ENCODE measurements at places on chromosomes 4 and X.

- DNase-seq, result no peak
These were observed 72.0 kb downstream of the FAT1 start for GRCh38 chr4:186651624-186652023.

GRCh38 chr4:168598191-168598590, 101.3 kb downstream of the PALLD start:
- DNase-seq, result no peak

DNA sequence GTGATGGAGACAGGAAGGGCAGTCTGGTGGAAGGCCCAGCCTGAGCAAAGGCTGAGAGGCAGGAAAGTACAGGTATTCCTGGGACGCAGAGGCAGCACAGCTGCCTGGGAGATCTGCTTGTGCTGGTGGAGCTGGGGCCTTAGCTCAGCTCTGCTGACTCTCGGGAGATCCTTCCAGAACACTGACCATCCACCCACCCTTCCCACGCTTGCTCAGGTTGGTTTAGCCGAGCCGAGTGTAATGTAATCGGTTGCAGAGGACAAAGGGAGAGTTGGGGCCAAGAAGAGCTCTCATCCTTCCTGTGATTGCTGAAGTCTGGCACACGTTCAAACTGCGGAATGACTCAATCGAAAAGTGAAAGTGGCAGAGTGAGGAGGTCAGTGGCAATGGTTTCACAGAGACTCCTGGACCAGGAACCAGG, 43.1 kb upstream of the GPR78 start:
- no peak for DNase-seq

DNA sequence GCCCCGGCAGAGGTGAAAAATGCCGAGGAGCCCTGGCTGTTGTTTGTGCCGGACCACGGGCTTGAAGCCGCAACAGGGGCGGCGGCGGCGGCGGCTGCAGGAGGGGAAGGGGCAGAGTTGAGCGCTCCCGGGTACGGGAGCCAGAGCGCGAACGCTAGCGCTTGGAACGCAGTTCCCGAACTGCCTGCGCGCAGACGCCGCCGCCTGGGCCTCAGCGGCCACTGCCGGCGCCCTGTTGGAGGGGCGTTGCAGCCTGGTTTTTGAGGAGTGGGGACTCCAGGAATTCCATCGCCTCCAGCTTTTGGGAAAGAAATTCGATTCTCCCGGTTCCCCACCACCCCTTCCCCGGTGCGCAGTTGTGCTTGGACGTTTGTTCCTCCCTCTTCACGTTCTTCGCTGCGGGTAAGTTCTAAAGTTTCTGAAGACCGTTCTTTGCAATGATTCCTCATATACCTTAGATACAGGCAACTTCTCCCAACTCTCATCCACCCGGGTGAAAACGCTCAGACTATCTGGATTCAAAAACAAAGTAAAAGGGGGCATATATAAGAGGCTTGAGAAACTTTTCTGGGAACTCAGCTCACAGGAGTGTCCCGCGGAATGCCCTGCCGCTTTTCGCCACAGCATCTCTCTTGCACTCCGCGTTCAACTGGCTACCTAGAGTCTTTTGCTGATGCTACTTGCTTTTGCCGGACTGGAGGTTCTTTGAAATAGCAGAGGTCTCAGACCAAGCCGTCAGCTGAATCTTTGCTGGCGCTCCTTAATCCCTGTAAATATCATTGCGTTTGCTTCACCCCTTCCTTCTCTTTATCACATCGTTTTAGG, 1.0 kb downstream of the FAT4 start:
- DNase-seq, result no peak

DNA sequence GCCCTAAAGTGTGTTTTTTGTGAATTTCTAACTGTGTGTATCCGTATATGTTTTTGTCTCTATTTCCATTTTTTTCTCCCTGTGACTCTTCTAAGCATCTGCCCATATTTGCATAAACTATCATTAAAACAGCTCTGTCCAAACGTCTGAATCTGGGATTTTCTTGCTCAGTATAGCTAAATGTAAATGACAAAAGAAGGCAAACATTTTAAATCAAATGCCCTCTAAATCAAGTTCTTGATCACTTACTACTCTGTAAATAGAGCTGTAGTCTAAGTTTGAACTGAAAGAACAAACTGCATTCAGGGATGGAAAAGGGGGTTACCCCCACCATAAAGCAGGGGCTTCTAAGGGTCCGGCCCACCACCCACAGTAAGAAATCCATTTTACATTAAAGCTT, 432.0 kb upstream of the FAM241A start:
- no peak for DNase-seq

DNA sequence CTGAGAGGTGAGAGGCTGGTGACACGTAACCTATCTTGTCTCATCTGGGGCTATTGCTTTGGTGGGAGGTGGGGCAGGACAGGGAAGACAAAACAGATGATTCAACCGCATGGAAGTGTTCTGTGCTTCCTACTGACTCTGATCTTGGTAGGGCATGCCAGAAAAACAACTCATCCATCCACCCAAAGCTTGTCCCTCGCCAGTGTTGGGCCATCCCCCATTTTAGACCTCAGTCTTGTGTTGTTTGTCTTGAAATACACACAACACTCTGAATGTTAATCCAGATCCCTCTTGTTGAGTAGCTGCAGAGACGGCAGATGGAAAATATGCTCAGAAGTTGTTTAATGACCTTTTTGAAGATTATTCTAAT, 377 bp downstream of the CHRNA9 start:
- no peak for DNase-seq

DNA sequence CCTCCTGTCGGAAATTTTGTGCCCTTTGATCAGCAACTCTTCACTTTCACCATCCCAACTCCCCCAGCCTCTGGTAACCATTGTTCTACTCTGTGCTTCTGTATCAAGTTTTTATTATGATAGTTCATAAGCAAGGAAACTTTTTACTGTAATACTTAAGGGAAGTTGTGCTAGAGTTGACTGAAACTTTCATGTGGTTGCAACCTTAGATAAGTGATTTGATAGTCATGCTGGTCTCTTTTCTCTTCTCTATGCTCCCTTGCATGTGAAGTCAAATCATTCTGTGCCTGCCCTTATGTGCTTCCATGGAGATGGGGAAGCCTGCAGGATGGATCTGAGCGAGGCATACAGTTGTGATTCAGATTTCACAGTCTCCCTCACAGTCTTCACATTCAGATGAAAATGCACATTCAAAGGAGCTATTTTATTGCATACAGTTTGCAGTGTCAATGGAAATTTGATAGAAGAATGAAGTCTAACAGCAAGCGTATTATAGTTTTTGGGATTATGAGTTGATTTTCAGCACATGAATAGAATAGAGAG, 1428.3 kb upstream of the TENM3 start:
- DNase-seq, result no peak

DNA sequence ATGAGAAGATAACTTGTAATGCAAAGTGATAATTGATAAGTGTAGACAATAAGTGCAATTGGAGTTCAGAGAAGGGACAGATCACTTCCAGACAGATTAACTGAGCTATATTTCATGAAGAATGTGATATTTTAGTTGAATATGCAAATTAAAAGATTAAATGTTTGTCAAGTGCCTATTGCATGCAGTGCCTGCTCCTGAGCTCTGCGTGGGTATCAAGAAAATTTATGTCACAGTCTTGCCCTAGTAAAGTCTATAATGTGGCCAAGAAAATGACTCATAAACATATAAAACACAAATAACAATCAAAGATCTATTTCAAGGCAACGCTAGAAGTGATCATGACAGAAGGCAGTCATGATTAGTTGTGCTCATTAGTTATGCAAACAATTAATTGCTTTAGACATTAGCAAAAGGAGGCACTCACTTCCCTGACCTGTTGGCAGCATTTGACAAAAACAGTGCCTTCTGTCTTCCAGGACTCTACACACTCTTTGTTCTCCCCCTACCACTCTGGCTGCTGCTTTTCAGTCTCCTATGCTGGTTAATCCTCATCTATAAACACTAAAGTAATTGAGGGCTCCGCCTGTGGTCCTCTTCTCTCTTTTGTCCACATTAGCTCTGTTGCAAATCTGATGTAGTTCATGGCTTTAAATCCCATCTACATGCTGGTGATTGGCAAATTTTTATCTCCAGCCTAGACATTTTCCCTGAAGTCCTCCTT, 47.7 kb downstream of the ARHGEF38 start:
- no peak for DNase-seq

GRCh38 chr4:90234916-90235547, 107.8 kb downstream of the CCSER1 start:
- DNase-seq, result no peak

- DNase-seq, result no peak
These were observed 25.5 kb upstream of the MAN2B2 start for GRCh38 chr4:6549445-6549844.

GRCh38 chrX:15216280-15216679, 53.6 kb downstream of the ASB9 start:
- DNase-seq, result no peak

DNA sequence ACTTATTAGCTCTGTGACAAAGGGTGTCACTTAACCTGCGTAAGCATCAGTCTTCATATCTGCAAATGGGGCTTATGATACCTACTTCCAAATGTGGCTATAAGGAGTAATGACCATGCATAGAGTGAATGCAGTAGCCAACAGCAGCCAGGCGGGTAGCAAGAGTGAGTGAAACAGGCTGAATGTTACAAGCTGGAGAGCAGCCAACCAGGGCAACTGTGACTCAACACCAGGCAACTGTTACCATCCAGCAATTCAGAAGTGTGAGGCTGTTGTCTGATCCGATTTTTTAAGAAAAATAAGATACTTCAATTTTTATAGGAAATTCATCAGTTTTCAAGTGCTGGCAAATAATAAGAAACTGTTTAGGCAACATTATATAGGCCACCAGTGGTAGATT, 270.2 kb upstream of the TAPT1 start:
- DNase-seq, result no peak

GRCh38 chr4:152010710-152011079, 249.9 kb upstream of the GATB start:
- no peak for DNase-seq

DNA sequence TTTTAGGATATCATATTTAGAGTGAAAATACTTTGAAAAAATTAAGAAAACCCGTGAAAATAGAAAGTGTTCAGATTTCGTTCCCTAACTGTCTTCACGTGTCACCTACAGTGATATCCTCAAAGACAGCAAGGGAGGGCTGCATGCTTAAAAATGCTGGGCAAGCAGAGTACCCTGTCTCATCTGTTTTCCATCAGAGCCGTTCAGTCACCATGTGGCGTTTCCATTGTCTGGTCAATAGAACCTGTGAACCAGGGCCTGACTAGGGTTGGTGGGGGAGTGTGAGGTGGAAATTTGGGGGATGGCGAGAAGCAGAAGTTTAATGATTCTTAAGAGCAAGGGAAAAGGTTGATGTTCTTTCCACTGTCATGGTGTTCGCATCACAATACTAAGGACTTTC, 173.9 kb downstream of the BMPR1B start:
- no peak for DNase-seq

DNA sequence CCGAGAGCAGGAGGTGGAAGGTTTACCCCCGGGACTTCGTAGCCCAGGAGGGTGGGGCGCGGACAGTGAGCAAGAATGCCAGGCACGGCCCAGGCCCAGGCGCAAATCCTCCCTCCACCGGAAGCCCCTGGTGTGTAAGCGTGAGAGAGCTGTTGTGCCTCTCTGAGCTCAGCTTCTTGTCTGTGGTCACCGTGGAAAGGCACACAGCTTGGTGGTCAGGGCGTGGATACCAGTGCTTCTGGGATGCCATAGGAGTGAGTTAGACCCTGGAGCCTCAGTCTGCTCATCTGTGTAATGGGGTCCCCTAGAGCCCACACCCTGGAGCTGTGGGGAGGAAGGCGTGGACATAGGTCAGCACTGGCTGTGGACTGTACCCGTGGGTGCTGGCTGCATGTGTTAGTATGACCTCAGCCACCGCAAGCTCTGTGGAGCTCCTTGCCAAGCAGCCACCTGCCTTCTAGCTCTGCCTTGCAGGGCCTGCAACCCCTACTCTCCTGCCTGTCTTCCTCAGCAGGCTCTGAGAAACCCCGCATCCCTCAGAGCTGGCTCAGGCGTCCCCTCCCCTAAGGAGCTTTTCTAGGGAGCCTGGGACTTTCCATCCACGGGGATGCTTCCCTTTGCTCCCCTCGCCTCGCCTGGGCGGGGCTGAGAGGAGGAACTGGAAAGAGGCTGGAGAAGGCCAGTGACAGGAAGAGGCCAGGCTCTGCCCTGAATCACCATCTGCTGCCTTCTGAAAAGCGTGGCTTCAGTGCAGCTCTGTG, 28.0 kb upstream of the AFAP1 start:
- no peak for DNase-seq

DNA sequence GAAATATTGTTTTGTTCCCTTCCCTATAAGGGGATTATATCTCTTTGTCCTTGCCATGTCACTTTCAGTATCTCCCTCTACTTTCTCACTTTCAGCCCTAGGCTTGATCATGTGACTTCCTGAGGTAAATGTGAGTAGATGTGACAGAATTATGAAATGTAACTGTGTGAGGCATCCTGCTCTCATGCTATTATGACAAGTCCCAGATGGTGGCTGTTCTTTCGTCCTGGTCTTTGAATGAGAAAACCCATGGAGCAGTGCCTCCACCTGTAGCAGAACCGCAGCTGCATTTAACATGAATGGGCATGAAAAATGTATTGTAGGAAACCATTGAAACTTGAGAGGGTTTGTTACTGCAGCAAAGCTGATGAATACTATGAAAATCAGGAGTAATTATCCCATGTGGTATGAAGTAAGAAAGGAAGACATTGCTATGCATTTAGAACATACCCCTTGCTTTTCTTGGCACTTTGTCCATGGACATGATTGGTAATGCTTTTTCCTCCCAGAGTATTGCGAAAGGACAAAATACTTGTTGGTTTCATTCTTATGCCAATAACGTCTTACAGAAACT, 202.2 kb upstream of the GPRIN3 start:
- DNase-seq, result no peak

- no peak for DNase-seq
These were observed 14.5 kb downstream of the SLC2A9 start for GRCh38 chr4:10006601-10007435.

DNA sequence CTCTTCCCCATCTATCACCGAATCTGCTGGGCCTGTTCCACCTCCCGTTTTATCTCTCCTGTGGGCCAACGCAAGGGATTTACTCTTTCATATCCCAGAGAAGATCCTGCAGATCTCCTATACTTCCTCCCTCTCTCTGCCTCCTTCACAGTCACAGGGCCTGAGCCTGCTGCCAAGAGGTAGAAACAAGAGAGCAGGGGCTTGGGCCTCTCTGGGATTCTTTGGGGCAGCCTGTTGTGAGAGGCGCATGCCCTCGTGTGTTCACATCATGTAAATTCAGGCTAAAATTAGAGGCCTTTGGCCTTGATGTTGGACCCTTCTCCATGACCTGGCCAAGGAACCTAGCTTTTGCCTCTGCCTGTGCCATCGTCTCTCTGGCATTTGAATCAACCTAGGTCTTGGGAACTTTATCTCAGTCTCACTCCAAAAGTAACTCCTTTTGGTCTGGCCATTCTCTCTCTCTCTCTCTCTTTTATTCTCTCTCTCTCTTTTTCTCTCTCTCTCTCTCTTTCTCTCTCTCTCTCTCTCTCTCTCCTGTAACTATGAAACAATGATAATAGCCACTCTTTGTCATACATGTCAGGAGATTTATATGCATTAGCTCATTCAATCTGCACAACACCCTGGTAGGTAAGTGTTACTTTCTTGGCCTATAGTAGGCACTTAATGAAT, 20.0 kb upstream of the EFNB1 start:
- DNase-seq, result no peak

DNA sequence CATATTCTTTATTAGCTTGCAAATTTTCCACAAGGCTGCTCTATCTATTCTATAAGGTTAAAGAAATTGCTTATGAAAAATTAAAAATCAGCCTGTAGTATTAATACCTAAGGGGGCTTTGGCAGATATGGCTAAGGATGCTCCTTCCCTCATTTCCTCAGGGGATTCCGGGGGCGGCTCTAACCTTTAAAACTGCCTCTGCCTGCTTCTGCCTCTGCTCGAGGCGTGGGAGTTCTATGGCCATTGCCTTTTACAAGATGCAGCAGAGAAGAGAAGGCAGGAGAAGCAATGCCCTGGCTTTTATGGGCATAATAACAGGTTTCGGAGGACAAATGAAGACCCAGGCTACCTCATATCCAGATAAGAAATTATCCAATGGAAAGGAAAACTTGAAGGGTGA, 8.6 kb upstream of the CDKN2AIP start:
- DNase-seq, result no peak

All from activated CD4-positive, CD25-positive, alpha-beta regulatory T cell (primary cell).